Activated CD4-positive, alpha-beta T cell treated with anti-CD3 and anti-CD28 coated beads, Interleukin-2, Interleukin-6, amounts not matched to agents 100 ng/mL and 50 ng/mL, durations not matched to agents 16 hours and 8 hours (primary cell): ENCODE measurements at places on chromosomes 2 and 18.
A peak's percentile ranks its signal among the peaks of the same experiment; 100 is the strongest.

- DNase-seq, result no peak
Observed at GRCh38 chr2:20640411-20641122, 10.3 kb downstream of the HS1BP3 start.

DNA sequence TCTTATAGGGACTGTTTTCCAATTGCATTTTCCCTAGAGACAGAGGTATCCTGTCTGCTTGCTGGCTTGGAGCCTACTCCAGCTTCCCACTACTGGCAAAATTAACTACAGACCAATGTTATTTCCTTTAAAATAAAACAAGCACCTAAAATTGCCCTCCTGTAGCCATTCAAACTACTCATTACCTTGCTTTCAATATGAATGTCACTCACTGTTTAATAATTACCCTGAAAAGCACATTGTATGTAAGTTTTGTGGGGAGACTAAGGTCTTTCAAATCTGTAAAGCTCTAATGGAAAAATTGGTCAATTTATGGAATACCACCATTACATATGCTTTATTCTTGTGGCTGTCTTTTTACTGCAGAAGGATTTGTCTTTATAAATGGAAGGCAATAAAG, 87.3 kb downstream of the DOCK10 start:
- DNase-seq, result no peak

- DNase-seq, result no peak
Observed at GRCh38 chr2:58594175-58594574, 353.1 kb upstream of the FANCL start.

DNA sequence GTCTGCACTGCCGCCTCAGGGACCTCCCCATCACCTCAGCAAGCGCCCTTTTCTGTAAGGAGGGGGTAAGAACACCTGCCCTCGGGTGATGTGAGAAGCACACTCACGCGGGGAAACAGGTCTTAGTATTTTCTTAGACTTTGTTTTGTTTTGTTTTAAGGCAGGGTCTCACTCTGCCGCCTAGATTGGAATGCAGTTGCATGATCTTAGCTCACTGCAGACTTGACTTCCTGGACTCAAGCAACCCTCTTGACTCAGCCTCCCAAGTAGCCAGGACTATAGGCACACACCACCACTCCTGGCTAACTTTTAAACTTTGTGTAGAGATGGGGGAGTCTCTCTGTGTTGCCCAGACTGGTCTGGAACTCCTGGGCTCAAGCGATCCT, 37.1 kb downstream of the RAMP1 start:
- no peak for DNase-seq

DNA sequence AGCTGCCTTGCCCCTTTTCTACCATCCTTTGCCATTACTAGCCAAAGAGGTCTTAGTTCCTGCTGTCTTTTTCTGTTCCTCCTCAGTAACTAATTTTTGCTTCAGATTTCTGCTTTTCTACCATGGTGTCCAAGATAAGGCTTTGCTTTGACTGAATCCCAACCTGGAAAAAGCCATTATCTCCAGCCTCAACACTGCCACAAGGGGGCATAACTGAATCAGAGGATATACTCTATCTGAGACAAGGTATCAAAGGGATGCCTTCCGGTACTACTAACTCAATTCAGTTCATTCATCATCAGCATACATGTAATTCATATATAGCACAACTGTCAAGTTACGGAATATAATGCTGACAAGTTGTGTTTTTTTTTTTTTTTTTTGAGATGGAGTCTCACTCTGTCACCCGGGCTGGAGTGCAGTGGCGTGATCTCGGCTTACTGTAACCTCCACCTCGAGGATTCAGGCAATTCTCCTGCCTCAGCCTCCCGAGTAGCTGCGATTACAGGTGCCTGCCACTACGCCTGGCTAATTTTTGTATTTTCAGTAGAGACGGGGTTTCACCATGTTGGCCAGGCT, 11.4 kb downstream of the OSGEPL1 start:
- peak; percentile 45 for DNase-seq

- DNase-seq, result no peak
Observed at GRCh38 chr2:231161877-231162329, 36.5 kb upstream of the ARMC9 start.

GRCh38 chr2:155442755-155443372, 744.4 kb downstream of the KCNJ3 start:
- DNase-seq, result no peak

DNA sequence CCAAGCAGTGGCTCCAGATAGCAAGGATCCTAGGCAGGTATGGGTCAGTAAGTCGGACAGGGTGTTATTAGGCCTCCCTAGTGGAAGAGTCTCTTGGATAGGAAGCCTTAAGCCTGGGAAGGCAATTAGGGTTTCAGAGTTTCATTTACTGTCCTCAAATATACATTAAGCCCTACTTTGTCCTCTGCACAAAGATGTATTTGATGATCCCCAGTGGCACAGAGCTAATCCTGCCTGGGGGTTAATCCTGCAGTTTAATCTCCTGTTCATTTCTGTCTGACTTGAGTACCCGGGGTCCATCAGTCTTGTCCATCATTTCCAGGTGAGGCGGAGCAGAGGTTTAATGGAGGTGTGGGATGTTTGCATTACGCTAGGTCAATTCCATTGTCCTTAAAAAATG, 62.0 kb downstream of the MTCL1 start:
- no peak for DNase-seq

- DNase-seq, result peak; percentile 90
Observed at GRCh38 chr2:102103992-102104871, 38.3 kb upstream of the IL1R1 start.

GRCh38 chr18:38940475-38940862, 1374.9 kb upstream of the CELF4 start:
- DNase-seq, result no peak

- no peak for DNase-seq
Observed at GRCh38 chr2:234679741-234680687, 183.1 kb upstream of the ARL4C start.

- peak; percentile 43 for DNase-seq
Observed at GRCh38 chr2:226835420-226835795, 446 bp upstream of the RHBDD1 start.

DNA sequence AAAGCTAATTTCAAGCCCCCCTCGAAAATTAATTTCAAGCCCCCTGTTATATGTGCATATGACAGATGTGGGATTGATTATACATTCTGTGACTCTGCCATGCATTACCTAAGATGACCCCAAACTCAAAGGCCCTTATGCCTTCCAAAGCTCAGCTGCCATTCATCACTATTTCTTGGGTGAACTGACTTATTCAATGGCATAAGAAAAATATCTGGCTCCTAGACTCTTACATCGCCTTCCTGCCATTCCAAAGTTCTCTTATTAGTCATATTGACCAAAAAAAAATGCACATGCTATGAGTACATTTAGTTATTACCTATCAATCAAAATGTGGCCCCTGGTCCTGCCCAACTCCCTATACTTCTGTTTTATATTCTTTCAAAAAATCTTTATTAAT, 291.8 kb upstream of the CHAC2 start:
- no peak for DNase-seq

- no peak for DNase-seq
Observed at GRCh38 chr2:12017499-12018157, 271.2 kb downstream of the LPIN1 start.

GRCh38 chr2:41886757-41887156, 161.1 kb upstream of the PKDCC start:
- no peak for DNase-seq

DNA sequence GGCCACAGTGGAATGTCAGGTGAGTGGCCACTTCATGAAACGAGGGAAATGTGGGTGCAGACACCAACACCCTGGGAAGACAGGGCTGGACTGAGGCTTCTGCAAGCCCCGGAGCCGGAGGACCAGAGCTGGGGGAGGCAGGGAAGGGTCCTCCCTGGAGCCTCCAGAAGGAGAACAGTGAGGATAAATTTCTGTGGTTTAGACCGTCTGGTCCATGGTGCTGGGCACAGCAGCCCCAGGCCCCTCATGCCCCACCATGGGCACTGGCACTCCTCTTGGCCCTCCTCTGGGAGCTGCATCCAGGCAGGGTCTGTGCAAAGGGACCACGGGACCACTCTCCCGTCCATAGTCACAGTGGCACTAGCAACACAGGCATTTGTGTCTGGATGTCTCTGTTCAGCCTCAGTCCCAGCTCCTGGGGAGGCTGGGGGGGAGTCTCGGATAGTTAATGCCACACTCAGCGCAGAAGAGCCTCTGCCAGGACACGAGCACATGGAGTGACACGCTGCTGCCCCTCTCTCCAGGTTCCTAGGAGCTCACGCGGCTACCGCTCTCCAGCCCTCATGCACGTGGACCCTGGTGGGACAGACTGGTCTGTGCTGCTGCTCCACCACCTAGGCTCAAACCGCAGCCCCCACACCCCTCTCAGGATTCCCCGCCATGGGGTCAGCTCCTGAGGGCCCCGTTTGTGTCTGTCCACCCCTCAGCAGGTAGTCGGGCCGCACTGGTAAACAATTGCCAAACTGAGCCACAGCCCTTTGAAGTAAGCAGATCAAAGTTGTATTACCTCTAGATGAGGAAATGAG, 305.9 kb upstream of the SALL3 start:
- DNase-seq, result no peak

- no peak for DNase-seq
Observed at GRCh38 chr2:165573534-165574461, 104.3 kb downstream of the CSRNP3 start.

- DNase-seq, result no peak
Observed at GRCh38 chr2:118554616-118555015, 292.8 kb downstream of the EN1 start.

DNA sequence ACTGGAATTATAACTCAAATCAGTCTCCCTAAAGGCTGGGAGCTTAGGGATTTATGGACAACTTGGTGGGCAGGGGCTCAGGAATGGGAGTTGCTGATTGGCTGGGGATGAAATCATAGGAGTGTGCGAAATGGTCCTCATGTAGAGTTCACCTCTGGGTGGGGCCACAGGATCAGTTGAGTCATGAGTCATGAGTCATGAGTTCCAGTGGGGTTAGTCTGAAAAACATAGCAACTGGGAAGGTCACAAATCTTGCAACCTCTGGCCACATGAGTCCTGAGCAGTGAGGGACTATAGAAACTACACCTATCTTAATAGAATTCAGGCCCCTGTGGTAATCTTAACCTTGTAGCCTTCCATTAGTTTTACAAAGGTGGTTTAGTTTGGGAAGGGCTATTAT, 383.3 kb downstream of the RBM43 start:
- no peak for DNase-seq

GRCh38 chr2:174412256-174412655, 16.7 kb downstream of the SCRN3 start:
- DNase-seq, result no peak

- no peak for DNase-seq
Observed at GRCh38 chr2:142100970-142101369, 29.8 kb downstream of the LRP1B start.

- no peak for DNase-seq
Observed at GRCh38 chr2:113157897-113158753, 15.6 kb upstream of the PSD4 start.

- no peak for DNase-seq
Observed at GRCh38 chr2:226813148-226813701, 13.6 kb upstream of the IRS1 start.

GRCh38 chr2:194465641-194466040, 1191.4 kb upstream of the SLC39A10 start:
- no peak for DNase-seq

DNA sequence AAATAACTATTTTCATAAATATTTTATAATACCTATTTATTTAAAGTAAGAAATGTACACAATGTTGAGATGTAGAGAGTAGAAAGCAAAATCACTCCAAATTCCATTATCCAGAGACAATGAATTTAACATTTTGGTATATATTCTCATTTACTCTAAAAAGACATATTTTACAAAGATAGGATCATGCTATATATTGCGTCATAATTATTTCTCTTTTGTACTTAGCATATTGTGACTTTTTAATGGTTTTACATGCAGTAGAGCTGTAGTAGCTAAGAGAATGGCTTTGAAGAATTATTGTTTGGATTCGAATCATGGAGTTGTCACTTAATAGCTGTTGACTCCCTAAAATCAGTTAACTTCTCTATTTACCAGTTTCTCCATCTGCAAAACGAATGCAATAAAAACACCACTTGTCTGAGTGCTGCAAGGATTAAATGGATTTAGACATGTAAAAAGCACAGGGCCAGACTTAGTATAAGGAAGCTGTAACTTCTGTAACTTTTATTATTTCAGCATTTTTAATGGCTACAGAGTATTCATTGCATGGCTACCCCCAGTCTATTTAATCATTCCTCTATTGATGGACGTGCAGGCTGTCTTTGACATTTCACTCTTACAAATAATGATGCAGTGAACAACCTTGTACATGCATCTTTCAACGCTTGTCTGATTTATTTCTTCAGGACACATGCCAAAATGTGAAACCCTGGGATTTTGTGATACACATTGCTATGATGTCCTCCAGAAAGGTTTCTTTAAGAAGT, 33.2 kb downstream of the KCNS3 start:
- no peak for DNase-seq
